Keratinocyte (primary cell): ENCODE measurements at places on chromosomes 1 and 21. TPM values are rescaled to one million over a fixed set of nuclear protein-coding genes. Genes with fewer than 3 reads are reported as not detected.

GRCh38 chr1:24426744-24427544 is 11.3 kb downstream of the NIPAL3 start:
- no peak for DNase-seq

DNA sequence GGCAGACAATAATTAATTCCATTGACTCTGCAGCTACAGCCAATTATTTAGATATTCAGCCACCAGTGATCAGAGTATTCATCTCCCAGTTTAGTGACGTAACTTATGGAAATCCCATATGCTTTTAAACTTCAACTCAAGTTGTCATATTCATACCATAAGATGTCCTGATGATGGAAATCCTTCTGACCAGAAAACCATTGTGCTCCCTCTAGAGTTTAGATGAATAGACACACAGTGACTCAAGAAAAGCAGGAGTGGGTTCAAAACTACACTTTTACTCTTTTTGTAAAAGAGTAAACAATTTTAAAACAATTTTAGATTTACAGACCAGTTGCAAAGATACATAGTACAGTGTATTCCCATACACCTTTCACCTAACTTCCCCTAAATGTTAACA is 463.7 kb downstream of the KCNT2 start:
- DNase-seq = no peak

DNA sequence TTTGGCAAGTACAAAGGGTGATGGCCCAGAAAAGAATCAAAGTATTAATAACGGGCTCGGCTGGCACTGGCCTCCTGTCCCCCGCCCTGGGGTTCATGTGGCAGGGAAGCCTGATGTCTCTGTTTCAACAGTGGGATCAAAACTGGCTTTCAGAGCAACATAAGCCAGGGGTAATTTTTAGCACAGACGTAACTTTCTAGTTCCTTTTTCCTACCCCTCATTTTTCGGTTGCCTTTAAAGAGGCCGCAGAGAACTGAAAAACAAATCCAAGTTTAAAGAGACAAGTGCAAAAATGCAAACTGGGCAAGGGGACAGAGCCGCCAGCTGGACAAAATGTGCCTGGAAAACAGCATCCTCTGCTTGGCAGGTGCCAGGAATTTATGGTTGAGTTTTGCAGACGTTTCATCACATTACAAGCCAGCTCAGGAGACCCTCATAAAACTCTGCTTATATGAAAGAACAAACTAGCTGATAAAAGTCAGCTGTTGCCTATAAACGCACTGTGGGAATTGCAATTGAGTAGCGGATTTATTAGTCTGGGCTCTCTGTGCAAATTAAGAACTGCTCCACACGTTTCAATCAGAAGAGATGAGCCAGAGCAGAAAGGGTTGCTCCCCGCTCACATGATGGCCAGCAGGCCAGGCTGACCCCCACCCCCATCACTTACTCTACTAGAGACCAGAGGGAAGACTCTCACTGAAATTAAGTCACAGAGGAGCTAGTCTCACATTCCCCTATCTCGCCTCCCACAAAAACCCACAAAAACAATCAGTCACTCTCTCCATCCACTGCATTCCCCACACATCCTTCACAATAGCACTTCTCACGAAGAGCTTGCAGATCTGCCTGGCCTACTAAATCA is 15.8 kb upstream of the CDCA8 start:
- no peak for DNase-seq

DNA sequence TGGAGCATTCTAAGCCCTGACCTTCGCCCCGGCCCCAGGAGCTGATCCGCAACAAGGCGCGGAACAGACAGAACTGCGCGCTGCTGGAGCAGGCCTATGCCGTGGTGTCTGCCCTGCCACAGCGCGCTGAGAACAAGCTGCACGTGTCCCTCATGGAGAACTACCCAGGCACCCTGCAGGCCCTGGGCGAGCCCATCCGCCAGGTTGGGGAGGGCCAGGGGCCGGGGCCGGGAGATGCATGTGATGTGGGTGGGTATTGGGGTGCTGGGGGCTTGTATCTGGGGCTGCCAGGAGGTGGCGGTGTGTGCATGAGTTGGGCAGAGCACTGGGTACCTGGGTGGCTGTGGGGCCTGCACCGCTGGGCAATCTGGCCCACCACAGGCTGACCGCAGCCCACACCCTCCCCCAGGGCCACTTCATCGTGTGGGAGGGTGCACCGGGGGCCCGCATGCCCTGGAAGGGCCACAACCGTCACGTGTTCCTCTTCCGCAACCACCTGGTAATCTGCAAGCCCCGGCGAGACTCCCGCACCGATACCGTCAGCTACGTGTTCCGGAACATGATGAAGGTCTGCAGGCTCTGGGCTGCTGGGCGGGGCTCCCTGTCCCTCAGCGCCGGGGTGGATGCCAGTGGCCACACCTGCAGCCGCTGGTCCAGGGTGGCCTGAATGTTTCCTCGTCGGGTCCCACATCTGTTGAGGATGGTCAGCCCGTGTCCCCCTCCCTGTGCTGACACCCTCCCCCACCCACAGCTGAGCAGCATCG is 65.8 kb downstream of the TRIM11 start:
- DNase-seq = no peak

- DNase-seq = peak; percentile 78
These were observed 7.5 kb upstream of the ZNF436 start for GRCh38 chr1:23376890-23377811.

- no peak for DNase-seq
These were observed 189.8 kb downstream of the CLIC6 start for GRCh38 chr21:34858559-34858958.

GRCh38 chr1:197553281-197553680 is 222.0 kb downstream of the DENND1B start:
- no peak for DNase-seq

DNA sequence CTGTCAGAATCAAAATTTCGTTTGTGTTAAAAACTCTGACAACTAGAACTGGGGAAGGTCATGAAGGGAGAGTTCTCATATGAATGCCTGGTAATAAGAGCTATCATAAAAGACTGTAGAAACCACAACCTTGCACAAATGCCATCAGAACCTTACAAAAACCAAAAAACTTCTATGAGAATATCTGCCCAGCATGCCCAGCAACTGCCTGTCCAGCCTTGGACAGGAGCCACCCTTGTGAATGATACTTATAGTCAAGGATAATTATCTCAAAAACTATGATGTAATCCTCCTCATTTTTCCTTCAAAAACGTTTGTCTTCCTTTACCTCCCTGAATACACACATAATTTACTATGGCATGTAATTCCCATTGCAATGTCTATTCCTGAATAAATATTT is 53.4 kb upstream of the C1orf185 start:
- no peak for DNase-seq

DNA sequence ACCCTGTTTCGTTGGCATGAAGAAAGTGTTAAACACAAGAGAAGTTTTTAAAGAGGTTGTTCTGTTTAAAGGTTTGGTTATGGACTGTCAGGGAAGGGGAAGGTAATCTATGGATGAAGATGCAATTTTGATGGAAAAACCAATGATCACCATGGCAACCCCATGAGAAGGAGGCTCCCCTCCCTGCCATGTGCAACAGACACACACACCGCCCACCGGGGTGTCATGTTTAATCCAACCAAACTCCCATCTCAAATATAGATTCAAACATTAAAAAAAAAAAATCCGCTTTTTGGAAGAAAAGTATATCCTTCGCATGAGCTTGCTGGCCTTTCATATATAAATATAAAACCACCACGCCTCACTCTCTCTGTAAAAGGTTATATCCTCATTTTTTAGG is 80.9 kb upstream of the KRTAP19-8 start:
- no peak for DNase-seq

DNA sequence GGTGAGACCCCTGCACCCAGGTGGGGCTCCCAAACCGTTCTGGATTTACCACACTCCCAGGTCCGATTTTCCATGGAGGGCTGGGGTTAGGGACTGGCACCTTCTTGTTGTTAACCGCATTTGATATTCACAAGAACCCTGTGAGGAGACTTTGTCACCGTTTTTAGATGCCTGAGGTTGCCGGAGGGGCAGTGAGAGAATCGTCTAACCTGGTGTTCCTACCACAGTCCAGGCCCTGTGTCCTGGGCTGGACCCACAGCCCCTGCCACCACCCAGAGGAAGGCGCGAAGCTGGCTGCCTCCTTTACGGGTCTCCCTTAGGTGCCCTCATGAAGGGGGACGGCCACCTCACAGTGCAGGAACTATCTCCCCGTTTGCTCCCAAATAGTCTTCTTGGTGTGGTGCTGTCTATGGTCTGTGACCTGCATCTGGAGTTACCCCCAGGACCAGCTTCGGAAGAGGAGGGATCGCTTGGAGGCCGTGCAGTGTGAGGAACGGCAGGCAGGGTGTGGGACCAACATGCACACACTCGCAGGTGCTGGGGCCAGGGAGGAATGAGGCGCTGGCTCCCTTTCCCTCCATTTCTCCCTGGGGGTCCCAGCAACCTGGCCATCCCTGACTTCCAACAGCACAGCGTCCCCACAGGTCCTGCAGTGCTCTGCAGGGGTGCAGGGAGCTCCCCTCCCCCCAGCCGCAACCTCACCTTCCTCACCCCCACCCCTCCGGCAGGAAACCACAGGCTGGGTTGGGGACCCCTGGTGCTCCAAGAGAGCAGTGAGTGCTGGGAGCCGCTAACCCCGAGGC is 7.0 kb downstream of the SIM2 start:
- DNase-seq = no peak

DNA sequence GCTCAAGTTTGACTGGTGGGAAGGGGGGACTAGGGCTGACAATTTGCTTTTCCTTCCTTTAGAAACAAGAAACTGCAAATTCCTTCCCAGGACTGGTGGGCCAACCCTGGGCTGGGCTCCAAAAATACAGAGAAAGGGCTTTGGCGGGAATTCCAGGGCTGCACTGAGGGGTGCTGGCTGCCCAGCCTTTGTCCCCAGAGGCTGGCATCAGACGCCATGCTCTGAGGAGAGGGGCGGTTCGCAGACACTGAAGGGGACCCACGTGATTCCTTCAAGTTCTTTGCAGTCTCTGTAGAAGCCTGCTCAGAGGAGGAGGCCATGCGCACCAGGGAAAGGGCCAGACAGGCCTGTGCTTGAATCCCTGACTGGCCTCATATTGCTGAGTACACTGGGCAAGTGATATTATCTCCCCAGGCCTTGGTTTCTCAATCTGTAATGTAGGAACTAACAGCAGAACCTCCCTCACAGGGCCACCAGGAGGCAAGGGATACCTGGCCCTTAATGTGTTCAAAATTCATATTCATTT is 119.5 kb downstream of the EPHB2 start:
- peak; percentile 69 for DNase-seq

DNA sequence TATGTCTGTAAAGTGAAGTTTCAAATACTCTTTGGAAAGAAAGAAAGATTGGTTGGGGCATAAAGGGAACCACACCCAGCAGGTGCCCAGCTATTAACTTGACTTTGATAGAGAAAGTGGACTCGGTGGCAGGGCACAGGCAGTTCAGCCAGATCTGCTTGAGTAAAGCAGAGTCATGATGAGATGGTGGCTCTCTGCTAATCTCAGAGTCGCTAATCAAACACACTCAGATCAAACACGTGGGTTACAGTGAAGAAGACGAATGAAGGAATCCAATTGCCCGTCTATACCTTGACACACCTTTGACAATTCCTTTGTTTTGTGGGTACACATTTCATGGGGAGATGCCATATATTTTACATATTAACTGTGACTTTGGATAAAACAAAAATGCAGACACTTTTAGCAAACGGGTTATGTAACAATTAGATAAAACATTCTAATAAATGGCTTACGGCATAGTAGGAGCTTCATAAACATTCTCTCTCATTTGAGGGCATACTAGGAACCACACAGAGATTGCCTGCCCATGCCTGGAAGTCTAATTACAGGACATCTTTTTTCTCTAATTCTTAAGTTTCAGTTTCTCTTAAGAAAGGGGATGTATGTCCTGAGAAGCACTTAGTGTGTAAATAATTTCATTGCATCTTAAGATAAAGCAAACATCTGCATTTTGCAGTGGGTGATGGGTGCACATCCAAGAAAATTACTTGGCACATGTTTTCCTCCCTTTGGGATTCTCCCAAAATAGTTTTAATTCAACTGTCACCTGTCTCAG is 7.2 kb downstream of the CBR1 start:
- no peak for DNase-seq

DNA sequence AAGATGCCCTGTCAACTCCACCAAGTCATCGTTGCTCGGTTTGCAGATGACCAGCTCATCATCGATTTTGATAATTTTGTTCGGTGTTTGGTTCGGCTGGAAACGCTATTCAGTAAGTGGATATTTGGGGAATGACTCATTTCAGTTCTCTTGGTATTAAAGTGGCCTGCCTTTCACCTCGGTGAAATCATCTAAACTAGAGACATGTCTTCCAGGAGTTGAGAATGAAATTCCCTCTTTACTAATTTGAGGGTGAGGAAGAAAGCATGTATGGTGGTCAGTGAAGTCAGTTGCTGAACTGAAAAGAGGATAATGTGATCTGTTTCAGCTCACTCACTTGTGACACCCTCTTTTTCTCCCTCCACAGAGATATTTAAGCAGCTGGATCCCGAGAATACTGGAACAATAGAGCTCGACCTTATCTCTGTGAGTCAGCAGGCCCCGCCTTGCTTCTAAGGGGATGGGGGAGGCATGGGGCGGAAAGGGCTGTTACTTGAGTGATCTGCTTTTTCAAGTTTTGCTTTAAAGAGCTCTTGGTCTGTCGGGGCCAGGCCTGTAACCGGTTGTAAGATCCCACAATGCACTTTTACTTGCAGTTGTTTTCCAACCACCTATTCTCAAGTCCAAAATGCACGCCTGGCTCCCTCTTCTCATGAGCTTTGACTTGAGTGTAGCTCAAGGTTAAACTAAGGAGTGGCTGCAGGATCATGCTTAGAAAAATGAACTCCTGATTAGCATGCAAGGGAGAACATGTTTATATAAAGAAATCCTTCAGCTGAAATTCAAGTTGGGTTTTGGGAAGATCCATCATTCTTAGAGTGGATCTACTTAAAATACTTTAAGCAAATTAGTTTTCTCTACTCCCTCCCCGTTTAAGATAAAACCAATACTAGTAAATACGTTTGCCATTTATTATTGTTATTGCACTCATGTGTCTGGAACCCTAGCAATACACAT is 59.8 kb downstream of the CAPN2 start:
- DNase-seq = peak; percentile 25

DNA sequence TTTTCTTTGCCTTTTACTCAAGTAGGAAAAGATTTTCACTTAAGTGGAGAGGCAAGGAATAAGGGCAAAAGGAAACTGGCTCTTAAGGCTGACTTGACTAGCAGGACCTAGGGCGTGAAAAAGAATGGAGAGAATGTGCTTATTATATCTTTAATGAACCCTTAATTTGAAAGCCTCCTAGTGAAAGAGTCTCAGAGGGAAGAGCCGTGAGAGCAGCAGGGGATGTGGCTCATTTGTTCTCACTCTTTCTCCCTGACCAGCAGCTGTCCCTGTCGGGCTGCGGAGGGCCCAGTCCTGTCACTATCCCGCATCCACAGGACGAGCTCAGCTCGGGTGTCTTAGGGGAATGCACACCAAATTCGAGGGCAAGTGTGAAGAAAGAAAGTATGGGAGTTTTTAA is 180.1 kb downstream of the EDEM3 start:
- DNase-seq = no peak

The PGBD2 gene
- polyA plus RNA-seq = 5.1 to 6.1 TPM (median 5.3 TPM) in 3 replicates

The FAM72D gene
- polyA plus RNA-seq = 0.36 to 3.0 TPM (median 1.1 TPM) in 3 replicates

The RGS4 gene
- polyA plus RNA-seq = 0.23 to 1.1 TPM (median 0.90 TPM) in 3 replicates

The OR2T33 gene
- not detected in 3 replicates for polyA plus RNA-seq

The TRMT1L gene
- polyA plus RNA-seq = 17.3 to 34.5 TPM (median 22.2 TPM) in 3 replicates

The AQP10 gene
- polyA plus RNA-seq = 0.85 to 1.8 TPM (median 1.2 TPM) in 3 replicates

The NR1I3 gene
- not detected in 3 replicates for polyA plus RNA-seq

The TEDDM1 gene
- not detected in 3 replicates for polyA plus RNA-seq

The NUP210L gene
- 0.01 TPM in 1 of 3 replicates, not detected in the others for polyA plus RNA-seq

The NEXN gene
- polyA plus RNA-seq = 1.5 to 2.3 TPM (median 1.8 TPM) in 3 replicates

The CDC42BPA gene
- polyA plus RNA-seq = 7.0 to 9.2 TPM (median 8.6 TPM) in 3 replicates

The CD247 gene
- polyA plus RNA-seq = not detected in 3 replicates

The LRP8 gene
- polyA plus RNA-seq = 15.2 to 33.7 TPM (median 31.0 TPM) in 3 replicates
